Activated CD4-positive, CD25-positive, alpha-beta regulatory T cell (primary cell): ENCODE measurements at places on chromosomes 1 and 21.
A peak's percentile ranks its signal among the peaks of the same experiment; 100 is the strongest.

DNA sequence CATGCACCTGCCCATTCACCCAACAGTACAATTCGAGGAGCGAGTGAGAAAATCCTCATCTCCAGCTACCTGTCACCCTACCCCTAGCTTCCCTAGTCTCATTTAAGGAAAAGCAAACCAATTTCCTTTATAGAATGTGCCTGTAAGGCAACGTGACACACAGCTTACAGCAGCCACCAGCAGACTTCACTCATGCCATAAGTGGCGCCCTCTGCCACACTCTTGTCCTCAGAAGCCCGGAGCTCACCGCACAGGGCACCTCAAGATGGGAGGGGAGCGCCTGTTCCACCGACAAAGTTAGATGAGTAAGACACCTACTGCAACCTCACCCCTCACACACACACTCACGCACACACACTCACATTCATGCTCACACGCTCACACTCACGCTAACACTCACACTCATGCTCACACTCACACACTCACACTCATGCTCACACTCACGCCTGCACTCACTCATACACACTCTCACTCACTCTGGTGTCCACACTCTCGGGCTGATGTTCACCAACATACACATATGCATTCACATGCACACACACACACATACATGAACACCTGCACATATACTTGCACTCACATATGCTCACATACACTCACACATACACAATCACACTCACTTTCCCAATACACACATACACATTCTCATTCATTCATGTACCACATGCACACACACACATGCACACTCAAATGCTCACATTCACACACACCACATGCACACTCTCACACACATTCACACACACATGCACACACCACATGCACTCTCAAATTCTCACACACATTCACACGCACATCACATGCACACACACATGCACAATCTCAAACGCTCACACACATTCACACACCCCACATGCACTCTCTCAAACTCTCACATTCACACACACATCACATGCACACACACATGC is 170.7 kb downstream of the PSMG1 start:
- no peak for DNase-seq

- no peak for DNase-seq
Observed at GRCh38 chr1:167904652-167905130, 9.2 kb downstream of the ADCY10 start.

DNA sequence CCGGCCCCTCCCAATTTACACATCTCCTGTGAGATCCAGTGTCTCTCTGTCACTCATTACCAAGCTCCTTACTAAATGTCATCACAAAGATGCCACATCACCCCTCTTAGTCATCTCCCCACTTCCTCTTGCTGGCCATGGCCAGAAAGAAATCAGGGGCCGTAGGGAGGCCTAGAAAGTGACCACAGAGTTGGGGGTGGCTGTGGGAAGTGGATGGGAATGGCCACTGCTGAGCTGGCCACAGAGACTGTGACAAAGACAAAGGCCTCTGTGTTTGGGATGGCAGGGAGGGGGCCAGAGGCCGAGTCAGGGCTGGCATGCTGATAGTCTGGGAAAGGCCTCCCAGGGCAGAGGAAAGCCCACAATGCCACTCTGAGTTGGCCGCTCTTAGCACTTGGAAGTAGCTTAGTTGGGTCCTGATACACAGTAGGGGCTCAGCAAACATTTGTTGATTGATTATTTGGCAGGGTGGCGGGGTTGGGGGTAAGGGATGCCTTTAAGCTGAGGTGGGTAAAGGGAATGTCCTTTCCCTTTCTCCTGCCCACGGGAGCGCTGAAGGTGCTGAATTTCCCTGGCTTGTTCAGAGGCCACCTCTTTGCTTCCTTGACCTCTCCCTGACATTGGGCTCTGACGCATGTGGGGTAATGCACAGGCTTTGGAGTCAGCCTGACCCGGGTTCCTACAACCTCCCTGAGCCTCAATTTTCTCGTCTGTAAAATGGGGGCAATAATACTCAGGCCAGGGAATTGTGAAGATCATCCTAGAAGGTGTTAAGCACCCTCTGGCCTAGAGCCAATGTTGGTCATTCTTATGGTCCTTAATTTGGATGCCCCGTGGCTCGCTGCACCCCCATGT is 13.2 kb downstream of the NAV1 start:
- DNase-seq, result no peak

DNA sequence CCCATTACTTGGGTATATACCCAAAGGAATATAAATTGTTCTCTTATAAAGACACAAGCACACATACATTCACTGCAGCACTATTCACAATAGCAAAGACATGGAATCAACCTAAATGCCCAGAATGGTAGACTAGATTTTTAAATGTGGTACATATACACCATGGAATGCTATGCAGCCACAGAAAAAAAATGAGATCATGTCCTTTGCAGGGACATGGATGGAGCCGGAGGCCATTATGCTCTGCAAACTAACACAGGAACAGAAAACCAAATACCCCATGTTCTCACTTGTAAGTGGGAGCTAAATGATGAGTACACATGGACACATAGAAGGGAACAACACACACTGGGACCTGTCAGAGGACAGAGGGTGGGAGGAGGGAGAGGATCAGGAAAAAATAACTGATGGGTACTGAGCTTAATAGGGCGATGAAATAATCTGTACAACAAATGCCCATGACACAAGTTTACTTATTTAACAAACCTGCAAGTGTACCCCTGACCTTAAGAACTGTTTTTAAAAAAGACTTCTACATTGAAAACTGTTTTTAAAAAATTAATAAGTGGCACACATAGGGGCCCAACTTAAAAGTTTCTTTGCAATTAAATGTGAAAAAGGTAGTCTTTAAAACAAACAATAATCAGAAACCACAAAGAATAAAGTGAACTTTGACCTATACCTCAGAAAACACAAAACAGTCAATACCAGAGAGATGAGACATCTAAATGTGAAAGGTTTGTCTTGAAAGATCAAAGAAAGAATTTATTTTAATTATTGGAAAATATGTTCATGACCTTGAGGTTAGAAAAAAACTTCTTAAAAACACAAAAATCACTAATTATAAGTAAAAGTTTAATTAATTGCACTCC is 75.2 kb downstream of the CDC42BPA start:
- no peak for DNase-seq

DNA sequence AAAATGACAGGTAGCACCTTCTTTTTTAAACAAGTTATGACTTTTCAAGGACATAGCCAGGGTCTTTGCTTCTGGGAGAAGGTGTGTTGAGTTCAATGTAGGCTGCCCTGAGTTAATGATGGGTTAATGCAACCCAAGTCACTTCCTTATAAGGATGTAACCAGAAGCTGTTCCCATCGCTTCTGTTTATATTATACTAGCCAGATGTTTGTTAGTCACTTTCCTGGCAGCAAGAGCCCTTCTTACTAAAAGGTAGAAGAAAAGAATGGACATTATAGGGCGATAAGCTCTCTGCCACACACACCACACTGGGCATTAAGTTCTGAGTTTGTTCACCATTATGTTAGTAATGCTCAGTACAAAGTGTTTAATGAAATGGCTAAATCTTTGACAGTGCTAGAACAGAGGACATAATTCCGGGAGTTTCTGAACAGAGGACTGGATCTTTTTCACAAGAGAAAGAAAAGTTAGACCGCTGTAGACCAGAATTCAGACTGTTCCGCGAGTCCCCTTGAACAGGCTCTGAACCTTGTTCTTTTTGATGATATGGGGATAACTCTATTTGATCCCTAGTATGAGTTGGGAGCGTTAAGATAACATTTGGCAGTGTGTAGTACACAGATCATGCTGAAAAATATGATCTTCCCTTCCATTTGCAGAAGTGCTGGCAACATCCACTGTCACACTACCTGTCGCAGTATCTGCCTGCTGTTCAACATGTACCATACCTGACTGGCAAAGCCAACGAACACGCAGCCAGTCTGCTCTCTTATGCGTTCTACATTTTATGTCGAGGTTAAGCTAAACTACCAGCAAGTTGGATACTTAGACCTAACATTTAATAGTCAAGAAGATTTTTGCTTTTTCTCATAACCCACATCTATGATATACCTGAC is 41.0 kb downstream of the DEGS1 start:
- DNase-seq, result no peak

DNA sequence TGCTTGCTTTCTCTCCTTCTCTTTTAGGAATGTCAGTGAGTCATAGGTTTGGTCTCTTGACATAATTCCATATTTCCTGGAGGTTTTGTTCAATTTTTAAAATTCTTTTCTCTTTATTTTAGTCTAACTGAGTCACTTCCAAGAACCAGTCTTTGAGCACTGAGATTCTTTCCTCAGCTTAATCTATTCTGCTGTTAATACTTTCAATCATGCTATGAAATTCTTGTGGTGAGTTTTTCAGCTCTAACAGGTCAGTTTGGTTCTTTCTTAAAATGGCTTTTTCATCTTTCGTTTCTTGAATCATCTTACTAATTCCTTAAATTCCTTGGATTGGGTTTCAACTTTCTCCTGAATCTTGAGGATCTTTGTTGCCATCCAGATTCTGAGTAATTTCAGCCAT is 321.0 kb downstream of the PTBP2 start:
- DNase-seq, result no peak

DNA sequence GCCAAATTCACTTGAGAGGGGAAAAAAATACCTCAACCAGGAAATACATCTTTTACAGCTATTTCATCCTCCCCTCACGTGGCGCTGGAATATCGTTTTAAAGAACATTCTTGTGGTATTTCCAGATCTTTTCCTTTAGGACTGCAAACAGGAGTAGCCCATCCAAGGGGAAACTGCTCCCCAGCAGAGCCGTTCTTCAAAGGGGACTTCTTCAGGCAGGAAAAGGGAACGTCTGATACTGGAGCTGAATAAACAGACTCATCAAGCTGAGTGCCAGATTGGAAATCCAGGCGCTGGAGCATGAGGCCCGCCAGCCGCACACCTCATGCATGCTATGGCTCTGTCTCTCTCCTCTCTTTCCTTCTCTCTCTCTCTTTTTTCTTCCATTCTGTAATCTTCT is 34.0 kb upstream of the PROX1 start:
- no peak for DNase-seq

DNA sequence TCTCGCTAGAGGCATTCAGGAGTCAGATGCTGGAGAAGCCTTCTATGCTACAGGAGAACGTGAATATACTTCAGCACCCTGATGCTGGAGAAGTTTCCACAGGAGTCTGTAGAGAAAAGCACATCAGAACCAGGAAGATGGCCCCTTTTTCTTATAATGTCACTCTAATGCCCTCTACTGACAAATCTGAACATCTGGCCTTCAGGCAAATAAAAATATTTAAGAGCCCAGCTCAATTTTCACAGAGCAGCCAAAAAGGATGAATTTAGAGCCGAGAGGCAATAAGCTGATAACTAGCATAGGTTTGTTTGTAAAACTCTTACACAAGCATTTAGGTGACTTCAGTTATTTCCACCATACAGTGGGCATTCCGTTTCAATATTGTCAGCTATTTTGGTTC is 3.8 kb upstream of the RRP15 start:
- DNase-seq, result no peak

DNA sequence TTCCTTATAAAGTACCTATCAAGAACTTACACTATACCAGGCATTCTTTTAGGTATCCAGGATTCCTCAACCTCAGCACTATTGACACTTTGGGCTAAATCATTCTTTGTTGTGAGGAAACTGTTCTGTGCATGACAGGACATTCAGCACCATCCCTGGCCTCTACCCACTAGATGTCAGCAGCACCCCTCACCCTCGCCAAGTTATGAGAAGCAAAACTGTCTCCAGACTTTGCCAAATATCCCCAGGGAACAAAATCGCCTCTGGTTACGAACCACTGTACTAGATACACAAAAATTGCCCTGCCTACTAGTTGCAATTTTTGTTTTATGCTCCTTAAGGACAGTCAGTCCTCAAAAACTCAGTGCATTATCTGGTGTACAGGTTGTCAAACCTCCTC is 35.7 kb downstream of the PALMD start:
- no peak for DNase-seq

DNA sequence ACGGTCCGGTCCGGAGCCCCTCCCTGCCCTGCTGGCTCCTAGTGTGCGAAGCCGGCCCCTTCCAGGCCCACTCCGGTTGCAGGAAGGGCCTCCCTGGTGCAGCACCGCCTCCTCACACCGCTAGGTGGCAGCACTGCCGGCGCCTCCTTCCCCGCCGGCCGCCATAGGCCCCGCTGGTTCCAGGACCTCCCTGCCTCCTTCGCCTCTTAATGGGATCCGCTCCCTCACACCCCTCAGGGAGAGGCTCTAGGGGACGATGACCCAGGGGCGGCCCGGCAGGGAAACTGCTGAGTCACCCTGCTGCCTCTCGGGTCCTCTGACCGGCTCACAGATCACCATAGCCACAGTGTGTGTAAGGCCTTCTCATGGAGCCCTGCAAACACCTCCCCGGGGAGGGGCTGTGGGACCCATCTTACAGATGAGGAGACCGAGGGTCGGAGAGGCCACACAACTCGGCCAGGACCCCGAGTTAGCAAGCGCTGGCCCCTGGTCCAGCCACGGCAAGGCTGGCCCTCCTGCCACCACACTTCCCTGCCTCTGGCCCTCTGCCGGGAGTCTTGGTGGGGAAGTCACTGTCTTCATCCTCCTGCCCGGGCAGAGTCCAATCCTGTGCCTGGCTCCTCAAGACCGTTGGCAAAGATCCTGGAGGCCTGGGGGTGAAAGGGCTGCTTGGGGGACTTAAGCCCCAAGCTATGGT is 1.6 kb upstream of the AJAP1 start:
- peak; percentile 29 for DNase-seq

GRCh38 chr1:198177546-198177945 is 20.7 kb downstream of the NEK7 start:
- DNase-seq, result no peak

- no peak for DNase-seq
Observed at GRCh38 chr1:15290382-15290781, 43.4 kb downstream of the FHAD1 start.
